GM04503 (cell line): ENCODE measurements at places on chromosomes 13 and 19.

GRCh38 chr19:2145831-2146241, 5.5 kb downstream of the AP3D1 start:
- no peak for DNase-seq

DNA sequence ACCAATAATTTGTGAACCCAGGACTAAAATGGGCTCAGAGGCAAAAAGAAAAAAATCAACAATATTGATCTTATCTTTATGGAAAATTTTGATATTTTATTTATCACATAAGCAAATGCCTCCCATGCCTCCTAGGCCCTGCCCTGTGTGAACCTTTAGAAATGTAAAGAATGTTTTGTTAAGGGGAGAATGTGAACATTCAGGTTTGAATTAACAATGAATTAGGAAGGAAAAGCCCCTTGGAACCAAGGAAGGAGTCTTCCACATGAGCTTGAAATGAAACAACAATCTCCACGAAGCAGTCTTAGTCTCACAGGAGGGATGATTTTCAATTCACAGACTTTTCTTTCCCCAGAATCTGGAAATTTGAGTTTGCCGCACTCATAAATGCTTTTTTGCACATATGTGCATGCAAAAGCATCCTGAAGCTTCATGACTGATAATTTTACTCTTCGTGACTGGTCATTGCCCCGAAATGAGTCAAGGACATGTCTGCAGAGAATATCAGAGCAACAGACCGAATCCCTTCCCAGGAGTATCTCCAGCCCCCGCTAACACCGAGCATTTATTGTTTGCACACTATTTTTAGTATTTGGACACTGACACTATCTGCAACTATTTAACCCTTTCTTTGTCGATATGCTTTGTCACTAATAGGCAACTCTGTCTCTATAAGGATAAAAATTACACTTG, 135.2 kb downstream of the DCT start:
- DNase-seq: no peak

DNA sequence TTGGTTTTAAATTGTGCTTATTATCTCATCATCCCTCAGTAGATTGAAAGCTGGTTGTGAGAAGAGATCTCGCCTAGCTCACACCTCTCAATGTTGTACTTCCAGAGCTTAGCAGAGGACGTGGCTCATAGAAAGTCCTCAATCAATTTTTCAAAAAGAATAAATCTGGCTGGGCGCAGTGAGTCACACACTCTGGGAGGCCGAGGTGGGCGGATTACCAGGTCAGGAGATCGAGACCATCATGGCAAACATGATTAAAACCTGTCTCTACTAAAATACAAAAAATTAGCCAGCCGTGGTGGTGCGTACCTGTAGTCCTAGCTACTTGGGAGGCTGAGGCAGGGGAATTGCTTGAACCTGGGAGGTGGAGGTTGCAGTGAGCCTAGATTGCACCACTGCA, 4.7 kb upstream of the ASF1B start:
- DNase-seq: no peak

- no peak for DNase-seq
Measured at GRCh38 chr19:15759962-15760565, 22.3 kb downstream of the OR10H3 start.

DNA sequence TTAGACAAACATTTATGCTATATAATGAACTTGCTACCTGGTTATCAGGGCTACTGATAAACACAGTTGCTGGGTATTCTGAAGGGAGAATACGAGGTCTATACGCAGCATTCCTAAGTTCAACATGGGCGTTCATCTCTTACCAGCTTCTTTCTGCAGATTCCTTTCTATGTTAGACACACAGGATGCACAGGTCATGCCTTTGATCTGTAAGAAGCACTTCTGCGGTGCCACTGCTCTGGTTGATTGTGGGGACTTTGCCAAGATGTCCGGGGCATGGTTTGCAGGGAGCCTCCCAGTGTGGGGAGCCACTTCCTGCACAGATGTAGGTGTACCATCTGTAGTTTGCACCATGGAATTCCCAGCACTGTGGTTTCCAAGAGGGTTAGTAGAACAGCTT, 40.9 kb downstream of the ATP7B start:
- no peak for DNase-seq

GRCh38 chr13:96966415-96967102, 27.7 kb downstream of the OXGR1 start:
- DNase-seq: no peak

GRCh38 chr13:113915012-113915763, 51.3 kb upstream of the GAS6 start:
- no peak for DNase-seq

DNA sequence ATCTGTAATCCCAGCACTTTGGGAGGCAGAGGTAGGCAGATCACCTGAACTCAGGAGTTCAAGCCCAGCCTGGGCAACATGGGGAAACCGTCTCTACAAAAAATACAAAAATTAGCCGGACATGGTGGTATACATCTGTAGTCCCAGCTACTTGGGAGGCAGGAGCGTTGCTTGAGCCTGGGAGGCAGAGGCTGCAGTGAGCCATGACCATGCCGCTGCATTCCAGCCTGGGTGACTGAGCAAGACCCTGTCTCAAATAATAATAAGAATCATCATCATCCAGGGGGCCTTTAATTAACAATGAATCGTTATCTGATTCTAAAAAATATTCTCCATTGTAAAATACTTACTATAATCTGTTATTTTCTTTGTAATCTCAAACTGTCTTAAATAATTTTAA, 283.4 kb downstream of the DACH1 start:
- no peak for DNase-seq

DNA sequence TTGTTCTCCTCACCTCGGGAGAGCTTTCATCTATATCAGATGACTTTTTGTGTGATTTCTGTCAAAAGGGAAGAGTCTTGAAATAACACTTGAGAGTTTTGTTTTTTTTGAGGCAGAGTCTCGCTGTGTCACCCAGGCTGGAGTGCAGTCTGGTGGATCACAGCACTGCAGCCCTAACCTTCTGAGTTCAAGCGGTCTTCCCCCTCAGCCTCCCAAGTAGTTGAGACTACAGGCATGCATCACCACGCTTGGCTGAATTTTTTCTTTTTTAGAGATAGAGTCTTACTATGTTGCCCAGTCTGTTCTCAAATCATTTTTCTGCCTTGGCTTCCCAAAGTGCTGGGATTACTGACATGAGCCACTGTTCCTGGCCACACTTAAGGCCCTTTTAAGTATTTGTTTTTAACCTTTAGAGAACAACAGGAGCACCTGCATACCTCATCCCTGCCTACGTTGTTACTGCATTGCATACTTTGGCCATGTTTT, 11.4 kb downstream of the NDFIP2 start:
- DNase-seq: no peak

DNA sequence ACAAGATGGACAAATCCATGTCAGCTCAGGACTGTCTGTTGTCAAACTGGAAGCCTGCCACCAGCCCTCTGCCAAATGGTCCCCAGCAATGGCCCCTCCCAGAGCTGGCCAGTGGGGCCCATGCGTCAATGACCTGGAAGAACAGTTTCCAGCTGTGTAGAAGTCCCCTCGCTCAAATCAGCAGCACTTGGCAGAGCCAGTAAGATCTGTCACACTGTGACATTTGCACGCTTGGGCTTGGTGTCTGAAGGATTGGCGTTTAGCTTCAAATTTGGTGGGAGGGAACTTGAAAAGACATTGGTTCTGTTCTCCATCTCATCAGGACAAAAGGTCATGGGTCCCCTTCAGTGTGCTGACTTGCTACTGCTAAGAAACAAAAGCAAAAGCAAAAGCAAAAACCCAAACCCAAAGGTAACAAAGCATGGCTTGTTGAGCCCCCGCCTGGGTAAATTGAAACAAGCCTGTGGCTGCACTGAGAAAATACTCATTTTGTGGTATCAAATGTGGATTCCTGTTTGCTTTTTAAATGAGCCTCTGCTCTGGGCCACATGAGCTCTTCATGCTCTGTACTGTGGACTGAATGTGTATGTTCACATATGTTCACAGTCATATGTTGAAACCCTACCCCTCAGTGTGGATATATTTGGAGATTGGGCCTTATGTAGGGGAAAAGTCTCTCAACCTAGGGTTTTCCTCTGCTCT, 253.6 kb upstream of the MAB21L1 start:
- DNase-seq: no peak

GRCh38 chr19:38561053-38561606, 56.6 kb downstream of the MAP4K1 start:
- no peak for DNase-seq

- no peak for DNase-seq
Measured at GRCh38 chr19:14383661-14384555, 2.7 kb downstream of the ADGRE5 start.

DNA sequence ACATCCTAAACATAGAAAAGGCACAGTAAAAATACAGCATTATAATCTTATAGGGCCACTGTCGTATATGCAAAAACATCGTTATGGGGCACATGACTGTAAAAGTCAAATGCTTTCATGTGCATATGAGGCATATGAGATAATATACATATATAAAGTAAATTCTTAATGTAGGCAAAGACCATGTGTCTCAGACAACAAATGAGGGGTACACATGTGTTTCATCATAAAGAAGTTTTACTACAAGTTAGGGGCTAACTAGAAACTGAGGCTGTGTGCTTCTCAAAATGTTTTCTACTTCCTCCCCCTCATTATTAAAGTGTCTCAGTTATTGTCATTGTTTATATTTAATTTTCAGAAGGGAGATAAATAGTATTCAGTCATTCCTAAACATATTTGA, 309.6 kb downstream of the SHISA2 start:
- no peak for DNase-seq

DNA sequence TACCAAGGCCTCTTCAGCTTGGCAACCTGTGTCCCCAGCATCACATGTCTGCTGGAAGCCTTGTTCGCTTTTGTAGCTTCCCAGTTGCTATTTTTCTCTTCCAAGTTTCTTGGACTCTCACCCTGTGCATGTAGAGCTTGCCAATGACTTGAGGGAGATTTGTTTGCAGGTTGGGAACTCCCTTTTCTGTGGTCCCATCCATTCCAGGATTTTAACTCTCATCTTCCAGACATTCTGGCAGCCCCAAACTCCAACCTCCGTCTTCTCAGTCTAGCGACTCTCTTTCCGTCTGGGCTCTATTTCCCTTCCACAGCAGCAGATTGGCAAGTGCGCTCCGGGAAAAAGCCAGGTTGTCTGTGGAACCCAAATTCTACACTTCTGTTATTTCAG, 9.0 kb downstream of the PLAUR start:
- DNase-seq: no peak

- DNase-seq: no peak
Measured at GRCh38 chr13:35882722-35883497, 248.3 kb downstream of the DCLK1 start.

GRCh38 chr13:66429156-66429555, 801.0 kb downstream of the PCDH9 start:
- DNase-seq: no peak

- no peak for DNase-seq
Measured at GRCh38 chr13:87124785-87125074, 546.4 kb upstream of the SLITRK5 start.

DNA sequence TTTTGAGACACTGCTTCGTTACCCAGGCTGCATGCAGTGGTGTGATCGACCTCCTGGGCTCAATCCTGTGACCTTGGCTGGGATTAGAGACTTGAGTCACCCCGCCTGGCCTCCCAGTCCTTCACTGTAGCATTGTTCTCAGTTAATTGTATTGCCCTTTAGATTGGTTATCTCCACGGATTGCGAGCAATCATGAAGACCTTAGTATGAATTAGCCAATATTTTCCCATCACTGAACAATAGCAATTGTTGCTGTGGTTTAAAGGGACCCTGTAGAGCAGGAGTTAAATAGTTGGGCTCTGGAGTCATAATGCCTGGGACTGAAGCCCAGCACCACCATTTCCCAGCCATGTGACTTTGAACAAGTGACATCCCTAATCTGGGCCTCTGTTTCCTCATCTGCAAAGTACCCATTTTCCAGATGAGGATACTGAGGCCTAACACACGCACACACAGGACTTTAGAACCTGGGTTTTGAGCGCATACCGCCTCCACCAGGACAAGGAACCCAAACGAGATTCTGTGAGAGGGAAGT, 8.4 kb downstream of the PPP1R14A start:
- no peak for DNase-seq

DNA sequence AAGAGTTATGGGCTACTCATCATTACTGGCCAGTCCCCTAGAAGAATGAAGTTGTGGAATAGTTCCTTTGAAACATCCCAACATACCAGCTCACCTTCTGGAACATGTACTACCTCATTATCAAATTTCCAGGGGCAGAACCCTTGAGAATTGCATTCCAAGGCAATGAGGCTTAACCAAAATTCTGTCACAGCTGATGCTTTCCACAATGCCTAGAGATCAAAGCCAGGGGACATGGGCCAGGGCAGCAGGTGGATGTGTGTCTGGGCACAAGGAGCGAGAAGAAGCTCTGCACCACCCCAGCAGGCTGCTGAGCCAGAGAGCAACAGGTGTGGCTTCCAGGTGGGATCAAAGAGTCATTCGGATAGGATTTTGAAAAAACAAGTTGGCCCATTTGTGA, 362.1 kb downstream of the EFNB2 start:
- no peak for DNase-seq

GRCh38 chr13:112067116-112067741, at the start of gene SOX1:
Gene SOX1, plus strand, starts transcription at chr13:112067149. Its CDS starts 510 bp downstream, at chr13:112067659.
- no peak for DNase-seq

- DNase-seq: no peak
Measured at GRCh38 chr13:40026741-40027140, 371.3 kb downstream of the COG6 start.

DNA sequence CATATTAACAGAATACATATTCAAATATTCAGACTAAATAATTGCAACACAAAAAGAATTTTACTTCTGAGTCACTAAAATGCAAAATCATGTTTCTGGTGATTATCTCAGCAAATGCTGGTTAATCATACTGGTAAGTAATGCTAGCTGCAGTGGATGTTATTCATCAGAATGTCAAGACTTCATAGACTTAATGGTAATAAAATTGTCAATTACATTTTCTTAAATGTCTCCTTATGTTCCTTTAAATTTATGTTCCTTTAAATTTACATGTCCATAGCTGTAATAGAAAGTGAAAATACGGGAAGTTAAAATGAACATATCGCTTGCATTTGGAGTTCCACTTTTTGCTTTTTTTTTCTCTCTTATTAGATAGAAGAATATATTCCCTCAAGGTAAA, 853.0 kb downstream of the SLITRK6 start:
- DNase-seq: no peak

DNA sequence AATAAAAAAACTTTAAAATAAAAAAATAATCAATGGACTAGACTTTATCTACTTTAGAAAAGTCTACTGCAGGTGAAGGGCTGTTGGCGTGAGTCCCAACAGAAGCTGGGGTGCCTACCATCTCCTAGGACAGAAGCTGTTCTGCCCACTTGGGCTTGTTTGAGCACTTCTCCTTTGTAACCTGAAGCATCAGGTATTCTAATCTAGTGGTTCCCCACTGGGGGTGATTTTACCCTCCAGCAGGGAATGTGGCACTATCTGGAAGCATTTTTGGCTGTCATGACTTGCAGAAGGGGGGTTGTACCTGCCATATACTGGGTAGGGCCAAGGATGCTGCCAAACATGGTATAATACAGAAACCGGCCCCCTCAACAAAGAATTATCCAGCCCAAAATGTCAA, 16.2 kb upstream of the DOCK9 start:
- no peak for DNase-seq
